ENCODE measurements at places on chromosomes 12 and 14. TPM values are rescaled to one million over a fixed set of nuclear protein-coding genes. Genes with fewer than 3 reads are reported as not detected.

RASAL1 gene
- not detected for total RNA-seq

DRAM1 gene
- 31.5 TPM for total RNA-seq

EDDM3A gene
- total RNA-seq = not detected

ERBB3 gene
- total RNA-seq = not detected

AACS gene
- total RNA-seq = 35.6 TPM

FLRT2 gene
- total RNA-seq = 3.3 TPM

PRIMA1 gene
- total RNA-seq = not detected

FGF6 gene
- total RNA-seq = not detected

CYP46A1 gene
- under 0.01 TPM for total RNA-seq

OTX2 gene
- total RNA-seq = not detected

CLEC4A gene
- not detected for total RNA-seq

Data from epithelial cell of umbilical artery (primary cell).